ENCODE measurements at places on chromosomes 16 and 17.

DNA sequence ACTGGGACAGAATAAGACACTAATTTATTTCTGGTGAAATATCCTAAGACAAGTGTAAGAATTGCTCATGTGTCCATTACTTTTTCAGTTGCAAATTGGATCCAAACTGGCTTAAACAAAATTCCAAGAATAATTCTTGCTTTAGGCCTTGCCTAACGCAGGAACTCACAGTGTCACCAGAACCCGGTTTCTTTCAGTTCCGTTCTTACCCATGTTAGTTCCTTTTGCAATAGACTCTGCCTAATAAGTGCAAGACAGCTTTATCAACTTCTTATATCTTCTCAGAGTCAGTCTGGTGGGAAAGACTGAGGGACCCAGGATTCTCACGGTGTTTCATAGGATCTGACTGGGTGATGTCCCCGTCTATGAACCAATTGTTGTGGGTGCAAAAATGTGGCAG is 24.7 kb downstream of the GDE1 start:
- DNase-seq, result no peak

DNA sequence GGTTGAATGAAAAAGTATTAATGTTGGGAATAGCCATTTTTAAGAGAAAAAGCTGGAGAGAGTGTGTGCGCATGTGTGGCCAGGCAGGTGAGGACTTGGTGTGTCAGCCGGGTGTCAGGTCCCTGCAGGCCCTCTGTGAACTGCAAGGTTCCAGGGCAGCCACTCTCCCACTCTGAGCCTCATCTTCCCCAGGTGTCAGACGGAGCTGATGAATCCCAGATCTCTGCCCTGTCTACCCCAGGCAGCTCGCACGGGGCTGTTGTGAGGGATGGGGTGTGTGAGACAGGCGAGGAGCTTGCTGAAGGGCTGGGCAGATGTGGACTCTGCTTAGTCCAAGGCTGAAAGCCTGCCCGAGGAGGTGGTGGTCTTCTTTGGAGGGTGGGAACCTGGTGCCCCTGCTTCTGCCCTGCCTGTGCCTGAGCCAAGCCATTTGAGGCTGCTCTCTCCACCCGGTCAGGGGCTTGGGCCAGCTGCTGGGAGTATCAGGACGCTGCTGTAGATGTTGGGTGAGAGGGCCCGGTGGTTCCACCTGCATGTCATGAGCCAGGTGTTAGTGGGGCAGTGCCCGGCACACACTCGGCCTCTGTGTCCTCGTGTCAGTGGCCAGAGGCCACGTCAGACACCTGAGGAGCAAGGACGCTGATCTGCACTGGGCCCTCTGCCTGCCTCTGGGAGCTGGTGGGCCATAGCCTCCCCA is 122.4 kb downstream of the RAB11FIP4 start:
- DNase-seq, result no peak

DNA sequence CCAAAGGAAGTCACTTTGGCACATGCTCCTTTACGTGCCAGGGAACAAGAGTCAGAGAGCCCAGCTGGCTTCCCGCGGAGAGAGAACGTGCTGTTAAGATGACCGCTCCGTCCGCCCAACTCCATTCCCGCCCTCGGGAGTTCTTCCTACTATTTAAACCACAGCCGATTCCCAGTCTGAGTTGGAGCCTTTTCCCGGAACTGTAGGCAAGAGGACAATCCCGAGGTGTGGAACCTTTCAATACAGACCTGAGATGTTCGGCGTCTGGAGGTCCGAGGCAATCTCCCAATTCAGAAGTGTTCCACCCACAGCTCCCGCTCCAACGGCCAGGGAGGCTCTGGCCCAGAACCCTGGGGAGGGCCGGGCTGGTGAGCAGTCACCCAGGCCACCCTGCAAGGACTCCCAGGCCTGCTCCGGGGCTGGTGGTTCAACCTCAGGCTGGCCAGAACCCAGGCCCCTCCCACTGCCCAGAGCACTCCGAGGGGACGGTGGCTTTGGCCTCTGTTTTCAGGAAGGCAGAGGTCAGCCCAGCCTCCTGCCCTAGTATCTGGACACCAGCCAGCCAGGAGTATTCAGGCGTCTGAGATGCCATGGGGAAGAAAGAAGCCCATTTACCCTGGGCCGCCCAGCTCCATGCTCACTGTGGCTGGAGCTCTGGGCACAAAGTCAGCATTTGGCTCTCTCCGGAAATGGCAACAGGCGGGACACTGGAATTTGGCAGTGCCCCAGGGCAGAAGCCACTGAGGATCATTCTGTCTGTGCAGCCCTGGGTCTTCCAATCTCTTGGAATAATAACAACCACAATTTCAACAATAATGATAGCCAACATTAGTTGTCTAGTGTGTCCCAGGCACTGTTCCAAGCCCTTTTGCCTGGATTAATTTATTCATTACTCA is 21.4 kb downstream of the EMP2 start:
- peak; percentile 36 for DNase-seq

DNA sequence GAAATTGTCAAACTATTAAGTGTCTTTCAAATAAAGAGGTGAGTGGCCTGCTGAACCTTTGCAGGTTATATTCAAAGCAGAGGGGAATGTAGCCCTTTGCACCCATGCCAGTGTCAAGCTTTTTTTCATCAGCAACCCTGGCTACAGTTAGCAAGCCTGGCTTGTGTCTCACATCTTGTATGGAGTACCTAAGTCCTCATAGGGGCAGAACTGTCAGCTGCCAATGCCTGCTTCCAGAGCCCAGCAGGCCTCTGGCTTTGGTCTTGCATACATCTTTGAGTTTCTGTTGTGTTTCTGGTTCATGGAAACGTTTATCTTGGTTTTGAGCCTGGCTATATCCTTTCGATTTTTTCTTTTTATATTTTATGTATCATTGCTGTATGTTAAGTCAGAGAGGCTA is 26.8 kb downstream of the REXO5 start:
- no peak for DNase-seq

DNA sequence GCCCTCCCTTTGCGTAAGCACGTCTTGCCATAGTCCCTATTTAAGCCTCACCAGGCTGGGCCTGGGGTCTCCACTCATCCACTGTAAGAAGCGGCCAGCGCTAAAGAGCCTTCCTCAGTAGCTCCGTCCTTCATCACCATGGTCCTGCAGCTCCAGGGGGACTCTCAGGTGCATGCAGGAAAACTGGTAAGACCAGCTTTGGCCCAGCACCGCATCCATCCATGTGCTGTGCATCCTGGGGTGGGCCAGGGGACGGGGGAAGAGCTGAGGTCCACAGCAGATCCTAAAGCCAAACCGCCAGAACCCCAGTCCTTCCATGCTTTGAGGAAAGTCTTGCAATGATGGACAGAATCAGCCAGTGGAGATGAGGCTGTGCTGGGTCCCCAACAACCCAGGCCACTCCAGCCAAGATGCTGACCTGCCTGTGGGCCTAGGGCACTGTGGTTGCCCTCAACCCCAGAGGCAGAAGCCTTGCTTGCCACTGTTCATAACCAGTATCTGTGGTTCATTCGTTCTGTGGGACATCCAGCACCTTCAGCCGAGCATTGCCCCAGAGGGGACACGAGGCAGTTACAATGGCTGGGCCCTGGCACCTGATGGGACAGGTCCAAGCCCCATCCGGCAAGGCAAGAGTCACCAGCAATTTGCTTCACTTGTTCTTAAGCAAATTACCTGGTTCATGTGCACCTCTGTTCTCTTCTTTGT is 44.4 kb downstream of the RBFOX3 start:
- no peak for DNase-seq

DNA sequence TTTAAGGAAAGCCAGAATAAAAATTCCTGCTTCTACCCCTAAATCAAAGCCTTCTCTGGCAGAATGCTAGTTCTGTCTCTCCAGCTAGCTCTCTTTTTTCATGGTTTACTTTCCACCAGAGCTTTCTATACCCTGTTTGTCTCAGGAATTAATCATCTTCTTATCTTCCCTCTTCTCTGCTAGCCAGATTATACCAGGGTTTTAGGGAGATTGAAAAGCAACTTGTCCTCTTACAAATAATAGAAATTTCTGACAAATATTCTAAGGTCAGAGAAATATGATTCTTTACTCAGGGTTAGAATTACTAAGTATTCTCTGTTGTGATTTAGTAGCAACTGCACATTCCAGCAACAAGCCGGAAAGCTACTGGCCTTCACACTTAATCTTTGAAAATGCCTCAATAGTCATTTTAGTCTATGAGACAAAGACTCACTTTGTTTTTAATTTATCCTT is 166.4 kb downstream of the TANC2 start:
- DNase-seq, result no peak

Measured in transverse colon (tissue), 4 donors.